ENCODE measurements at places on chromosomes 6 and 20. TPM values are rescaled to one million over a fixed set of nuclear protein-coding genes. Genes with fewer than 3 reads are reported as not detected.
A peak's percentile ranks its signal among the peaks of the same experiment; 100 is the strongest.

GRCh38 chr20:46801003-46801702 lies 91.7 kb downstream of the SLC2A10 start:
- DNase-seq = no peak

GRCh38 chr20:63534427-63534830 lies 2.7 kb downstream of the PTK6 start:
- DNase-seq = no peak

- DNase-seq = no peak
Measured at GRCh38 chr6:99334526-99335127, 14.8 kb downstream of the FAXC start.

DNA sequence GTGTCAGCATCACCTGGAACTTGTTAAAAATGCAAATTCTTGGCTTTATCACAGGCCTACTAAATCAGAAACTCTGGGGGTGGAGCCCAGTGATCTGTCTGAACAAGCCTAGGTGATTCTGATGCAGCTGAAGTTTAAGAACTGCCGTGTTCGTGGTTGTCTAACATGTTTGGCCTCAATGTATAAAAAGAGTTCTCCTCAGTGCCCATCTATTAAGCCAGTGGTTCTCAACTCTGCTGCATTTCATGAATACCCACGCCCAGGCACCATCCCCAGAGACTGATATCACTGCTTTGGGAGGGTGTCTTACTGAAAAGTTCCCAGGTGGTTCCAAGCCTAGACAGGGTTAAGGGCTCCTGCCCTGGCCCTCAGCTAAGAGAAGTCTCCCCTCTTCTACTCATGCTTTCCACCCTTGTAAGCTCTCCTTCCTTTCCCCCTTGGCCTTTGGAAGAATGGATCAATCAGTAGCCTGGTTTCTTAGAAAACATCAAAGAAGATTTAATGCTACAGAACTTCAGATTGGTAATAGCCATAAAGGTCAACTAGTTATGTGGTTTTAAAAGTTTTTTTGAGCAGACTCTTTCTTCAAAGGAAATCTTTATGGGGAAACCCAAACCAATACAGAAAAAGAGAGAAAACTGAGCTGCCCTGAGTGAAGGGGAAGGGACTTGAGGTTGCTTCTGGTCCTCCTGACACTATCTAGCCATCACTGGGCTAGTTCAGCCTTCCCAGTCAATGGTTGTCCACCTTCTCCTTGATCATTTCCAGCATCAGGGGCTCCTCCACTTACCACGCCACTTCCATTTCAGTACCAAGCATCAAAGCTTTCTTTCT lies 38.9 kb upstream of the TNFAIP3 start:
- peak; percentile 66 for DNase-seq

The GJA10 gene
- not detected for total RNA-seq

The TFAP2D gene
- total RNA-seq = not detected
